ENCODE measurements at places on chromosomes 2 and 18.

DNA sequence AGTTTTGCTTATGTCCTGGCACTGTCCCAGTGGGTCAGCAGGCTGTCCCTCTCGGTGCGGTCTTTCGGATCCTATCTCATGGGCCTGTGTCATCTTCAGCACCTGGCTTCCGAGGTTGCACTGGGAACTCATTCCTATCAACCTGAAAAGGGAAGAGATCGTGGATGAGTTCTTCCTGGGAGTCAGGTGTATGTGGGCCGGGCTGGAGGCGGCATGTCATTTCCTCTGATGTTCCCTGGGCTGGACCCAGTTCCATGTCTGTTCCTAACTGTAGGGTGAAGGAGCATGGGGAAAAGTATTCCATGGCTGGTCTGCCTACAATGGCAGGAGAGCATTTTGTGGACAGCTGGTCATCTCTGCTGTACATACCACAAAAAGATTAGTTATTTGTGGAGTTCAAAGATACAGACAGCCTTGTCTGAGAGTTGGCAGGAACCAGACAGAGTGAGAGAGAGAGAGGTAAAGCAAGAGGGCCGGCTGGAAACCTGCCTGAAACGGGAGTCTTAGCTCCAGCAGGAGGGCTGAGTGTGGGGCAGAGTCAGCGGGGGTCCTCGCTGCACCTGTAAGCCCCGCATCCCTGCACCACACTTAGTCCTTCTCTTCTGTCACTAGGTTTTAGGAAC, 25.2 kb downstream of the FAM228A start:
- DNase-seq, result no peak
- peaks cover 43% of the 10 kb centered on the region for H3K36me3 ChIP-seq
- no peaks in the 10 kb centered on the region for H3K4me1 ChIP-seq
- H3K27me3 ChIP-seq, result no peaks in the 10 kb centered on the region
- no peak overlapping the region for H3K27ac ChIP-seq
- H3K4me3 ChIP-seq, result no peak overlapping the region

DNA sequence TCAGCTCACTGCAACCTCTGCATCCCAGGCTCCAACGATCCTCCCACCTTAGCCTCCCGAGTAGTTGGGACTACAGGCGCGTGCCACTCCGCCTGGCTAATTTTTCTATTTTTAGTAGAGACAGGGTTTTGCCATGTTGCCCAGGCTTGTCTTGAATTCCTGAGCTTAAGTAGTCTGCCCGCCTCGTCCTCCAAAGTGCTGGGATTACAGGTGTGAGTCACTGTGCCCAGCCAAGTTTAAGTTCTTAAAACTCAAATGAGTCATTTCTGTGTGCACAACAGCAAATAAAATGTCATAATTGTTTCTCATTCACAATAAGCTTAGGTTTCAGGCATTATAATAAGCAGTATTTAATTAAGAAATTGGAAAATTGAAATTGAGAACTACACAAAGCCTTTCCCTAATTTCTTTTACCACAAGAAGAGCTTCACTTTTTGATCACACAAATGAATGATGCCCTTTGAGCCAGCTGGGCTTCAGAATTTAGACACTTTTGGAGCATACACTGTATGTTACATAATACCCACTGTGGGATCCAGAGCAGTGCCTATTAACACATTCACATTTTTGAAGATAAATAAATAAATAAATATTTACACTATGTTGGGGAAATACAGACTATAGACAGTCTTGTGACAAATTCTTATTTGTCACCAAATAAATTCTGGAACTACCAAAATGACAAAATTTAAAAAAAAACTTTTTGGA, 8.6 kb upstream of the ME2 start:
- H3K4me1 ChIP-seq, result no peaks in the 10 kb centered on the region
- H3K4me3 ChIP-seq, result no peak overlapping the region
- DNase-seq, result no peak

GRCh38 chr18:62409821-62410220, 84.7 kb downstream of the TNFRSF11A start:
- H3K27ac ChIP-seq, result no peak overlapping the region
- H3K27me3 ChIP-seq, result no peaks in the 10 kb centered on the region
- H3K4me3 ChIP-seq, result no peak overlapping the region
- DNase-seq, result no peak
- H3K36me3 ChIP-seq, result no peaks in the 10 kb centered on the region

DNA sequence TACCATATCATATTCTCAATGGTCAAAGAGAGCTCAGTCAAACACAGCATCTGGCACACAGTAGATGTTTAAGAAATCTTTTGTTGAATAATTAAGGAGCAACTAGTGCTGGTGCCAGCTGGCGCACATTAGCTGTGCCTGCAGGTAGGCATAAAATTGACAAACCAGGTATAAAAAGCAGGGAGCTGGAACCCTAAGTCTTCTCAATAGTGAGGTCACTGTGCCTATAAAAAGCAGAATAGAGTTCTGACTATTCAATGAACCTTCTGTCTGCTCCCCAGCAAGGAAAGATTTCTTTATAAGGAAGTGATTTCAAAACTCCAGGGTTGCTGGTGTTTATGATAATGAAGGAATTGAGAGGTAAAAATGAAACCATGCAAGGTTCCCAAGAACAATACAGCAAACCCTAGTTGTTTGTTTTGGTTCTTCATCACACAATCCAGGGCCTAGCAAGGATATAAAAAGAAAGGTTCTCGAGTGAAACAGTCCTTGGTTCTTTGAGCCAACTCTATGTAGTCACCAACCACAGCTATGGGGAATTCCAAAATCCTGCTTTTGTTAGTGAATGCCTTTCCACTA, 76.1 kb downstream of the THADA start:
- H3K36me3 ChIP-seq, result no peaks in the 10 kb centered on the region
- peak overlapping the region; percentile 77 for H3K27ac ChIP-seq
- H3K4me3 ChIP-seq, result no peak overlapping the region
- no peak for DNase-seq

DNA sequence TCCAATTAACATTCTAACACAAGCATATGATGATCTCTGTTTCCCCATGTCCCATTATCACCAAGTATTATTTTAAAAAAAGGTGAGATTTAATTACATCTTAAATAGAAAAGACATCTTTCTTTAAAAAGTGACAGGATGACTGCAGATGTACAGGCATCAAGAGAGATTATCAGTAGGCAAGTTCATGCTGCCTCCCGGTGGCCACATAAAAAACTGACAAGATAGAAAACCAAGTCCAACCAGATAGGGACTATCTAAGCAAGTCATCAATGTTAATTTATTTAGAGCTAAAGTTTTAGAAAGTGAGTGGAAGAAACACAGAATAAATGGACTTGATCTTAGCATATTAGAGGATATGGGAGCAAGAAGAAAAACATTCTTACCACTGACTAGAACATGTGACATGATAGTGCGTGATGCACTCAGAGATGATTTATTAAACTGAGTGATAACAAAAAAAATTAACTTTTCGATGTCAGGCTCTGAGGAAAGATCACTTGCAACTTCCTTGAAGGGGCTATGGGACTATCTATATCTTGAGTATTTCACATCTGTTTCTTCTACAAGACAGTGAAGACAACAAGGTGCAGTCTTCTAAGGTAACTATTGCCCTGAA, 5.4 kb upstream of the TDRD15 start:
- H3K4me3 ChIP-seq, result no peak overlapping the region
- no peaks in the 10 kb centered on the region for H3K27me3 ChIP-seq
- no peaks in the 10 kb centered on the region for H3K4me1 ChIP-seq
- H3K27ac ChIP-seq, result no peak overlapping the region
- no peak for DNase-seq

DNA sequence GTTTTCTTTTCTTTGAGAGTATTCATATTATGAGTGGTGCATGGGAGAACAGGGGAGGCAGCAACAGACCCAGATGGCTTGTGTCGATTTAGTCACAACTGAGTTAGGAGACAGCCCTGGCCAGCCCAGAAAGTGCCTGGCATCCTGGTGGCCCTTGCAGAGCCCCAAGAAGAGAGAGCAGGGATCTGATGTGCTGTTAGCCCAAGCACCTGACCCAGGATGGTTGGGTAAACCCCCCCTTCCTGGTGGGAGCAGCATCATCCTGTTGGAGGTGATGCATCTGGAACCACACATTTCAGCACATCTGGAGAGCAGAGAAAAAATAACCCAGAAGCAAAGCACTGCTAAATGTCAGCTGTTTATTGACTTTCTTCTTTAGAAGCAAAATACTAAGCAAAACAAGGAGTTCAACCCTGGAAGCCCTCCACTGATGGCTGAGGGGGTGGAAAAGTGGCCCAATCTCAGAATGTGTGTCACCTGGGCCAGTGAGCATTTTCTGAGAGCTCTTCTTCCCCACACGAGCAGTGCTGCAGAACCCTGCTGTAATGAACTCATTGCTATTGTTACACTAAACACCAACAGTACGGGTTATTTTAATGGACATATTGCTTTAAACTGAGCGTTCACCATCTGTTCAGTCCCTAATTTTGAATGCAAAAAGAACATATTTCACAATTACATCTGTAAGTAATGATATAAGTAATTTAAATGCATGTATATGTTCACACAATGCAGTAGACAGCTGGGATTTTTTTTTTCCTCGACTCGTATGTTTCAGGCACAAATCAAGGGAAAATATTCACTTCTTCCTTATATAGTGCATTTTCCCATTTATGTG, 100.6 kb upstream of the SMIM21 start:
- H3K4me3 ChIP-seq, result no peak overlapping the region
- no peaks in the 10 kb centered on the region for H3K36me3 ChIP-seq
- H3K4me1 ChIP-seq, result no peaks in the 10 kb centered on the region
- H3K27ac ChIP-seq, result no peak overlapping the region
- H3K27me3 ChIP-seq, result no peaks in the 10 kb centered on the region
